Activated CD4-positive, alpha-beta T cell treated with anti-CD3 and anti-CD28 coated beads for 36 hours (primary cell): ENCODE measurements at places on chromosomes 11 and 22.

DNA sequence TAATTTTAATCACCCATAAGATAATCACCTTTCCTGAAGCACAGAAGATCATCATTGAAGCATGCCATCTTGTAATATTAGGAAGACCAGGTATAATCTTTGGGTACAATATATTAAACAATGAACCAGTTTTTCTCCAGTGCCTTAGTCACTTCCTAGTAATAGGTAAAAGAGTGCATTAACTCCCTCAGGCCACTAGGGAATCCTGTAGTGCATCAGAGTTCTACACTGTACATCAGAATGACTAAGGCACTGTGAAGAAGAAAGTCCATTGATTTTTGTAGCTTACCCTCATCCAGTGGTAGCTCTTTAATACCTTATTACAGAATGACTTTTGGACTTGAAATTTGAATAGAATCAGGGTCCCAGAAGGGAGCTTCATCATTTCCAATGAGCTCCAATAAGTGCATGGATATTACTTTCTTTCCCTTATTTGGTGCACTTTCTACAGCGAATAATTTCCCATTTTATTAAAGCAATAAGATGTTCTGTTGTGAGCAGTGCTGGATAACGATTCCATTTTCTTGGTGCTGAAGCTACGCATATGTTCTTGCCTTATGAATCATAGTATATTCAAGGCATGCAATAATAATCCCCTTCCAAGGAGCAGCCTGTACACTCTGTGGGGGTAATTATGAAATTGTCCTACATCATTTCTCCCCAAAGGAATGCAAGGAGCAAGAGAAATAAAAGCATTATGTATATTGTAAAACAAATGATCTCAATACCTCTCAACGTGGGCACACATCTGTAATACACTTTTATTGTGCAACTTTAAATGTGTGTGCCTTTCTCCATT is 4.7 kb downstream of the C11orf87 start:
- DNase-seq, result no peak

- no peak for DNase-seq
Observed at GRCh38 chr22:21042978-21043859, 2.5 kb upstream of the LRRC74B start.

- no peak for DNase-seq
Observed at GRCh38 chr22:33841281-33842005, 78.8 kb downstream of the LARGE1 start.

DNA sequence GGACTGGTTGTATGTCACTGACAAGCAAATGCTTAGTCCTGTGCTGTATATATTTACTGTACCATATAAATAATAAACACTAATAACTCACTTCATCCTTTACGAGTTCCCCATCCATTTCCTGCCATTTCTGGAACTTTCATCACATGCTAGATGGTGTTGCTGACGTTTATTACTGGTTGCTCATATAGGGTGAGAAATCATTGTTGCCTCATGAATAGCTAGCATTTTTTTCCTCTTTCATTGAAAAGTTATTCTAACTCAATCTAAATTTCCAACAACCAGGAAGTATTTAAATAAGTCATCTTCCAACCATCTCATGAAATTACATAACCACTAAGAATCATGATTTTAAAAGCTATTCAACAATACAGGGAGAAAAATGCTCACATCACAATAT is 88.6 kb upstream of the RCN1 start:
- DNase-seq, result no peak

DNA sequence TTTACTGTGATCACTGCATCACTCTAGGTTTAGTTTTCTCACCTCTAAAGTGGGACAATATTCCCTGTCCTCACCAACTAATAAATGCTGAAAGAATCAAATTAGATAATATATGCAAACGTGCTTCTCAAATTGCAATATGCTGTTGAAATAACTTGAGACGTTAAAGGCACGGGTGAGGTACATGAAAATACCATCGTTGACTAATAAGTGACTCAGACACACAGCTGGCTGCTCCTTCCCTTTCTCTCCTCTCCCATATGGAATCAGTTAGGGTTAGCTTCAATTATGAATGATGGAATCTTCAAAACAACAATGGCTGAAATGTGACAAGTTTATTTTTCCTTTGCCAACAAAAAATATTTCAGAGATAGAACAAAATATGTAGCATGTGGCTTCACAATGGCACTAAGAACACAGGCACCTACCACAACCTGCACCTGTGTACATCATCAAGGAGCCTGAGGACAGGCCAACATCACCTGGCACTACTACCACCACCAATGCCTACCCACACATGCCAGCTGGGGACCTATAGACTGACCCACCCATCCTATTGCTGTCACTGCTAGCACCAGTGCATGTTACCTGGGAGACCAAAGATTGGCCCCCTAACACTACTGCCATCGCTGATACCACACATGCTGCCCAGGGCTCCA is 13.7 kb downstream of the GDPD4 start:
- no peak for DNase-seq

GRCh38 chr11:86279747-86280146 is 22.3 kb upstream of the HIKESHI start:
- DNase-seq, result no peak

- no peak for DNase-seq
Observed at GRCh38 chr22:36814801-36815200, 2.0 kb downstream of the PVALB start.

GRCh38 chr11:64934682-64935358 is 873 bp downstream of the GPHA2 start:
- DNase-seq, result no peak

DNA sequence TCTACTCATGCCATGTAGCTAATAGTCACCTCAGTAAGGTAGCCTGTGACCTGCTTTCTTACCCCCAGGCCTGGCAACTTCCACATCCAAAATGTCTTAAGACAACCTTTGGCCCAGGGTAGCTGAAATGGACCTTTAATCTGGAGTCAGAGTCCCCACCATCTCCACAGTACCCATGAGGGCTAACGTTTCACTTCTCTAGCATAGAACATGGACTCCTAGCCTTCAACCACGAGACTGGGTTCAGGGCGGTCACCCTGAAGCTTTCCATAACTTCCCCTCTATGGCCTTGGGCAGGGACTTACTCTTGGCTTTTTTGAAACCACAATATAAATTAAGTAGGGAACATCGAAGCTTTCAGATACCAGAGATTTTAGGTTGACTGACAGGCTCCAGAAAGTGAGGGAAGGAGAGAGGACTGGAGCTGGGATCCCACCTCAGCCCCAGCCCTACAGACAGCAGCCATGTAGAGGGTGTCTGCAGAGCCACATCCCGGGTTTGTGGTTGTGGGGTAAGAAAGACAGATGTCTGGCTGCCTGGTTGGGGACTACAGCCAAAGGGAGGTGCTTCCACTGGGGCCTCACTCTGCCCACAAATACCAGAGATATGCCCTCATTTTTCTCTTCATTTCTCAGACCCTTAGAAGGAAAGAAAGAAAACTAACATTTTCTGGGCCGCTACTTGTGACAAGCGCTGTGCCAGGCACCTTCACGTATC is 2.6 kb downstream of the TBC1D10A start:
- DNase-seq, result peak; percentile 61

DNA sequence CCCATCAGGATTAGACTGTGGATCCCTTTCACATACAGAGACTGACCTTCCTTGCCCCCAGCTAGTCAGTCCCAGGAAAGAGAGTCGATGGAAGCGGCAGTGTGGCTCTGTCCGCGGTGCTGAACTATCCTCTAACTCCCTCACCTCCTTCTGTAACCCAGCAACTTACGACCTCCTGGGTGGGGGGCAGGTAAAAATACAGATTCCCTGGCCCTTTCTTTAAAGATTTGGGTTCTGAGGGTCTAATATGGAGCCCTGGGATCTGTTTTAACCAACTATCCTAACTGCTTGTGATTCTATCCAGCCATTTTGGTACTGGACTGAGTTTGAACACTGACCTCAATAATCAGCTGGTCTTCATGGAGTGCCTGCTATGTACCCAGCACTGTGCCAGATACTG is 23.2 kb downstream of the MFNG start:
- DNase-seq, result peak; percentile 34

DNA sequence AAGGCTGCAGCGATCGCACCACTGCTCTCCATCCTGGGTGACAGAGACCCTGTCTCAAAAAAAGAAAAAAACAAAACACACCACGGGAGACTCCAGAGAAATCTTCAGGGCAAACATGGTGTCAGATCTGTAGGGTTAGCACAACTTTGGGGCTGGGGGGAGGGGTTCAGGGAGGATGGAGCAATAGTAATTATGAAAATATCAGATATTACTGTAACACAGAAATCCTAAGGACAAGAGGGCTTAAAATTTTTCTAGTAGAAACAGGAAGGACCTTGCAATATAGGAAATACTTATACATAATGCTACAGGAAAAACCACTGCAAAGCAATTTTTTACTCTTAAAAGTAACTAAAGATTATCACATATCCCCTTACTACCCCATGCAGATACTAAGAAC is 13.8 kb downstream of the EIF4ENIF1 start:
- no peak for DNase-seq

- DNase-seq, result no peak
Observed at GRCh38 chr11:23893126-23893525, 603.7 kb upstream of the LUZP2 start.

- DNase-seq, result no peak
Observed at GRCh38 chr11:111604392-111605009, 2.3 kb downstream of the SIK2 start.

- no peak for DNase-seq
Observed at GRCh38 chr22:23478175-23478574, 101.9 kb downstream of the IGLL1 start.

GRCh38 chr11:15941206-15941770 is 415.1 kb downstream of the SOX6 start:
- peak; percentile 55 for DNase-seq

DNA sequence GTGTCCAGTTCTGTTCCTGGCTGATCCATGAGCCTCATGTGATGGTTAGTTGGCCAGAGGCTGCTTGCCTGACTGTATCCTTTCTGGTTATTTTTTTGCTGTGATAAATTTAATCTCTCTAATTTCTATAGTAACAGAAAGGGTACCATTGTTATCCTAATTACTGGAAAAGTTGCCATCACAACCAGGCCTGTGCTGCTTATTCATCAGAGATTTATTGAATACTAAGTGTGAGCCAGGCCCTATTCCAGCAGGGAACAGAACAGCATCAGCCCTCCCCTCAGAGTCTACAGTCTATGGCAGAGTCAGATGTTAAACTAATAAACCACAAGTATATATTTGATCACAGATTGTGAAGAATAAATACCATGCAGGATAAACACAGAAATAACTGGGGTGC is 86.8 kb downstream of the DEPDC5 start:
- DNase-seq, result no peak

GRCh38 chr22:36327922-36328551 is 59.7 kb downstream of the MYH9 start:
- DNase-seq, result no peak

GRCh38 chr11:45926536-45927331 is 4.3 kb downstream of the LARGE2 start:
- DNase-seq, result no peak

DNA sequence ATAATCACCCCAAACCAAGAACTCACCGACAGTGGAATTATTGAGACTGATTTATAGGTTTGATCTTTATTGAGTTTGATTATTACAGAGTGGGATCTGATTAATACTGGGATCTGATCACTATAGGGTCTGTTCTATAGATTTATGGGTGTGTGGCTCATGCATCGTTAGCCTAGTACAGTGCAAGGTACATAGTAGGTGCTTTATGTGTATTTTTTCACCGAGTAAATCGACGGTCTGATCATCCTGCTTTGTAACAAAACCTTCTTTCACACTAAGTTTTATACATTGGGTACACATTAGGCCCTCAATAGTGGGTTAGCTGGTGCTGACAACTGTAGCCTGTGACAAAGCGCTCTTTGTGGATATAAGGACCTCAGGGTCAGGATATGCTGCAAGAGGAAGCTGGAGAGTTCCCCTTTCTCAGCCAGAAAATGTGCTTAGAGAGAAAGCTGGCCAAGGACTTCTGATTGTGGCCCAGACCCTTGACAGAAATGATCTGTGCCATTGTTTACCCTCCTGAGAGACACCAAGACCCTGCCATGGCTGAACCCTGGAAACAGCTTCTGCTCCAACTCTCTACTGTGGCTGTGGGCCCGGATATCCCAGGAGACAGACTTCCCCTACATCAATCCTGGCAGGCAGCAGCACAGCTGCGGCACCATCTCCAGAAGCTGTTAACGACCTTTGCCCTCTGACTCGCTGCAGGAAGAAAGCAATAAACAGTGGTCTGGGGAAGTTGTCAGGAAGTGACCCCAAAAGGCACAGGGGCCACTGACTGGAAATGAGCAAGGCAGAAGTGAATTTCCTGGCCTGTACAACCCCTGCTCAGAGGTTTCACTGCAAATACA is 16.1 kb upstream of the TPP1 start:
- no peak for DNase-seq

DNA sequence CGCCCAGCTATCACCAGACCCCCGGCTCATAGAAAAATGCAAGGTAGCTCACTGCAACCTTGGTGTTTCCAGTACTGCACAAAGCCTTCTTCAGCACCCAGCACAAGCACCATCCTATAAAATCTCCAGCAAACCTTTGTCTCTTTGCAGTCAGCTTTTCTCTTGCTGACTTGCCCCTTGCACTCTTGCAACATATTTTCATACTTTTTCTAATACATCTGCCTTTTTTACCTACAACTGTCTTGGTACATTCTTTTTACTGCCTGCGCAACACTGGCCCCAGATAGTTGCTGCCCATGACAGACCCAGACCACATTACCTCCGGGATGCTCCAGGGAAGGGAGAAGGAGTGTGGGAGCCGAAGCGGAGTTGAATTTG is 142.4 kb downstream of the MPPED1 start:
- no peak for DNase-seq

DNA sequence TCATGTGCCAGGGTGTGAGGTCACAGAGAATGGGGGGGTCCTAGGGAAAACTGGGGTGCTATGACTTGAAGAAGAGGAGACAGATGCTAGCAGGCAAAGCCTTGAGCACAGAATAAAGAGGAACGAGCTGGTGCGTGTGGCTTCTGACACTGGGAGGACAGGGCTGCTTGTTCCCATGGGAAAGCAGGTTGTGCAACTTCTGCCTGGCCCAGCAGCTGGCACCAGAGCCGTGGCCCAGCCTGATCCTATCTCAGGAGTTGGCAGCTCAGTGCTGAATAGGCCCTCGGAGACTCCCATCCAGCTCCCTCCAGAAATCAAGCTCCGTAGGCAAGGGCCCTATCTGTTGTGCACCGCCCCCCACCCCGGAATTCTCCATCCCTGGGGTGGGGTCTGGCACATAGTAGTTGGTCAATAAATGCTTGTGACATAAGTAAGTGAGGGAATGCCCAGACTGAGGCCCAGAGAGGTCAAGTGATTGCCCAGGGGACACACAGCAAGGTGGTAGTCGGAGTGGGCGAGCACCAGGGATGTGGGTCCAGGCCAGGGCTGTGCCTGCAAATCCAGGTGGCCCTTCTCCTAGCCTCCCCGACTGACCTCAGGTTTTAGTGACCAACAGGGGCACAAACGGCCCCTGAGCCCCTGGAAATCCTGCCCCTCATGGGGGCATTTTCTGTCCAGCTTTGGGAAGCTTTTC is 19.5 kb upstream of the FADD start:
- no peak for DNase-seq
